ENCODE measurements at places on chromosomes 11 and 22.

- peak; percentile 90 for DNase-seq
Observed at GRCh38 chr11:110173811-110174644, 80.8 kb downstream of the ZC3H12C start.

GRCh38 chr11:108847298-108847990 is 182.6 kb downstream of the DDX10 start:
- DNase-seq: no peak

- DNase-seq: no peak
Observed at GRCh38 chr11:1953489-1954266, 6.5 kb downstream of the MRPL23 start.

GRCh38 chr11:27618281-27618915 is 81.9 kb downstream of the BDNF start:
- DNase-seq: no peak

DNA sequence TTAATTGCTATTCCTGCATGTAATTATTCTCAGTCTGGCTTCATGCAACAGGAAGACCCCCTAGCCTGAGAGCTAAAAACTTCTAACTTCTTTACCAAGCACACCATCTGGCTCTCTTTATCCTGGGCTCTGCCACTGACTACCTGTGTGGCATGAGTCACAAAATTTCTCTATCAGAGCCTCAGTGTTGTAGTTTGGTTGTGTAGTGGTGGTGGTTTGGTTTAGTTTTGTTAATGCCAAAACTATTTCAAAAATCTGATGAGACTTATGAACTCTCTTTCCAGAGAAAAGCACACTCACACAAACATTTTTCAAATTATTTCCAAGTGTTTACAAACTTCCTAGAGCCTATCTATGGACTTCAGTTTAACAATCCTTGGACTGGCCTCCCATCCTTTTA is 7.5 kb upstream of the IL17RA start:
- no peak for DNase-seq

DNA sequence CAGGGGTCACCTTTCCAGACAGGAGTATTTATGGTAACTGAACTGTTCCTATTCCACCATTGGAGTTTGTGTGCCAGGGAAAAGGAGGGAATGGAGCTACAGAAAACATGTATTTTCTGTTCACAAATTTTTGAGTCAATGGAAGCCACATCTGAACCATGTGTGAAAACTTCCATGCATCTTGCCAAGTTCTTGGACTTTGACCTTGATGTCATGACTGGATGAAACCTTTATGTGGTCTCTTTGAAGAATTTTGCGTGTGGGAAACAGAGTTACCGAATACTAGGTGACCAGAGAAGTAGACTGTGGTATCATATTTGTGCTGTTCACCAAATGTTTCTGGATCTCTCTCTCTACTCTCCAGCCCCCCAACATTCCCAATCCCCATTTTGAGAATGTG is 104.8 kb downstream of the CD44 start:
- no peak for DNase-seq

GRCh38 chr22:50524676-50525103 is 708 bp downstream of the SCO2 start:
- no peak for DNase-seq

GRCh38 chr11:118895093-118896039 is 11.7 kb downstream of the CXCR5 start:
- peak; percentile 38 for DNase-seq

DNA sequence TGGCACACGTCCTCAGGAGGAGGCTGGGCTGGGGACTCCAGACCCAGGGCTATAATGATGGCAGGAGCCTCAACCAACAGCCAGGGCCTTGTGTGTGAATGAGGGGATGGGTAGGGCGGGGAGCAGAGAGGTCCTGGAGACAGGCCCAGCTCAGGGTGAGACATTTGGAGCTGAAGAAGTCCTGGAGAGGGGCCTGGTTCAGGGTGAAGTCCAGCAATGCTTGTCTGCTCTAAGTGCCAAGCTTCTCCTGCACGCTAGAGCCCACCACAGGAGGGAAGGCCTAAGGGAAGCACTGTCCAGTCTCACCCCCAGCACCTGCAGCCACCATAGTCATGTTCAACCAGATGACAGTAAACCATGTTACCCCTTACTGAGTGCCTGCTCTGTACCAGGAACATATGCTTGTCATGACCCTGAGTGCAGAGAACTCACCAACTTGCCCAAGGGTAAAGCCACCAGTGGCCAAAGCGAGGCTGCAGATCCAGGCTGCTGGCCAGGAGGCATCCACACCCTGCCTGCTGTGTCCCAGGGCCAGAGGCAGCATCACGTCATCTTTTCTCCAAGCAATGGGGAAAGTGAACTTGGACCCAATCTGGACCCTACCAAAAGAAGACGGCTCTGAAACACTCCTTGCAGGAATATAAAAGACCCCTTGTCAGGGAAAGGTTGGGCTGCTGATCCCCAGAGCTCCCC is 24.0 kb downstream of the LMO1 start:
- no peak for DNase-seq

GRCh38 chr11:22681281-22681812 is 14.9 kb downstream of the GAS2 start:
- no peak for DNase-seq

- peak; percentile 45 for DNase-seq
Observed at GRCh38 chr11:69892986-69893555, 73.9 kb upstream of the FGF3 start.

GRCh38 chr11:72686639-72687220 is 12.5 kb upstream of the PDE2A start:
- no peak for DNase-seq

DNA sequence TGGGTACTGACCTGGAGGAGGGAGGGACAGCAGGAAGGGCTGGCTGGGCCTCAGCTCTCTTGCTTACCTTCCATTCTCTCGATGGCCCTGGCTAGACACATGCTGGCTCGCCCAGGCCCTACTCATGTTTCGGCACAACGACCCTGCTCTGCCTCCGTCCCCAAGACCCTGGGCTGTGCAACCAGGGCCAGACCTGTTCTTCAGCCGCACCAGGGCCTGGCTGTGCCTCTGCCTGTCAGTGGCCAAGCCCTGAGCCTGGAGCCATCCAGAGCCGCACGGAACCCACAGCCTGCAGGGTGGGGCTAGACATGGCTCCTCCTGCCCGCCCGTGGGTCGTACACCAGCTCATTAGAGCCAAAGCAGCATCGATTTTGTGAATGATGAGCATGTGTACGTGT is 47.5 kb downstream of the RTN4R start:
- no peak for DNase-seq

- peak; percentile 29 for DNase-seq
Observed at GRCh38 chr11:65588199-65589054, 7.2 kb downstream of the KCNK7 start.

GRCh38 chr11:119483341-119483880 is 60.4 kb upstream of the THY1 start:
- DNase-seq: no peak

DNA sequence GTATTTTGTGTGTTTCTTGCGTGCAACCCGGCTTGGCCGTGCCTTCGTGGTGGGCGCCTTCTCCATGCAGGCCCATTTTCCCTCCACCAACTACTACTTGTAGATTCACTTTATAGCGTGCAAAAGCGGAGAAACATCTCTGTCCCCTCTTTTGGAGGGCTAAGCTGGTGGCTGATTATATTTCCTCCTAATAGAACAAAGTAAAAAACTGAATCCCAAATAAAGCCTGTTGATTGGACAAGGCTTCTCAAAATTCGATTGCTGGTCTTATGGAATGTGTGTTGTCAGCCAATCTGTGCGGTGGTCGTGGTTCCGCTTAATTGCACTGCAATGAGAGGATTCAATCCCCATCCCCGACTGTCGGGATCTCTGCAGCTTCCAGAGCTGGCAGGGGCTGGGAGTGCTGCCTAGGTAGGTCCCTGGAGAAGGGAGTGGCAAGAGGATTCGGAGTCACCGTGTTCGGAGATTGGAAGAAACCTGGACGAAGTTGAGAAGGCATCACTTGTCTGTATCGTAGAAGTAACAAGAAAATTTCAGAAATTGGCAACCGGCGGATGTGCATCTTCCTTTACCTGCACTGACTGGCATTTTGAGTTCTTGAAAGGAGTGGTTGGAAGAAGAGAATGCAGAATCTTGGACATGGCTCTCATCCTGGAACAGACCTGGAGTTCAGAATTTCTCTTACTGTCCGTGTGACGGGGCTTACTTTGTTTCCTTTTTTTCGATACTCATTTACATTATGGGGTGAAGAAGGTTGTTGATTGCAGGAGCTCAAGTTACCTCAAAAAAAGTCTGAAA is 1.1 kb downstream of the HMGXB4 start:
- peak; percentile 77 for DNase-seq

DNA sequence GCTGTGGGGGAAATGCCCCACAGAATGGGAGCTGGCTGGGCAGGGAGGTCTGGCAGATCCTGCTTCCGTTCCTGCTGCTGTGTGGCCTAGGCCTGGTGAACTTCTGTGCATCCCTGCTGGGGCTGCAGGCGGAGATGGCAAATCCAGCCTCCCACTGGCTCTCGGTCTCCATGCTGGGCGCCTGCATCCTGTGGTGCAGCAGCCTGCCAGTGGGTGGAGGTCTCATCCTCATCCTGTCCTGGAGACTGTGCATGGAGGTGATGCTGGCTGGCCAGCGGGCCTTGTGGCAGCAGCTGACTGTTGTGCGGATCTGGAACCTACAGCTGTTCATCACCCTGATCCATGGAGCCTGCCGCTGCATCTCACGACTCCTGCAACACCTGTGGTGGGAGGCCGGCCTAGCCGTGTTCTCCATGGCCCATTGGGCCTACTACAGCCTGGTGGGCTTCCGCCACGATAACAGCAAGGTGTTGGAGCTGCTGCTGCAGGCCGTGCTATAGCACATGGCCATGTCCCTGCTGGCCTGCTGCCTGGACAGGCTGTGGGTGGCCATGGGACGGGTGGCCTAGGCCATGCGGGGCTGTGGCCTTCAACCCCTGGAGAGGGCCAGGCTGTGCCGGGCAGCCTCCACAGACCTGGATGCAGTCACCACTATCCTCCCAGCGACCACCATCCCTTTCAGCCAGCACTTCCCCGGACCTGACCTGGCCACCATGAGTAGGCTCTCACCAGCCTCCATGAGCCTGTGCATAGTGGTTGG is 8.8 kb upstream of the RPL3 start:
- DNase-seq: no peak

Data from eye (tissue), 1 donor.